ENCODE measurements at places on chromosomes 1 and 21.

DNA sequence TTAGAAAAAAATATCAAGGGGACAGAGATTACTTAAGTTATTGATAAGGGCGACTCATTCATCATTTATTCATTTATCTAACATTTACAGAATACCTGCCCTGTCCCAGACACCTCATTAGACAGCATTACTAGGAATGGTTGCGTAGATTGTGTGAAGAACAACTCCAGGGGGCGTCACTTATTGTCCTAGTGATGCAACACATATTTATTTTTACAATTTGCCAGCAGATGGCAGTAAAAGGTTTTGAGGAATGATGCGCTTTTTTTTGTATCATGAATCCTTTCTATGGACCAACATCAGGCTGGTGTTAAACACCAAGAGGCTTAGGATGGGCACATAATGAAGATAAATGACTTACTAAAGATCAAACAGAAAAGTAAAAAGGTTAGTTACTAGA lies 5.5 kb downstream of the NCAM2 start:
- no peak for DNase-seq

DNA sequence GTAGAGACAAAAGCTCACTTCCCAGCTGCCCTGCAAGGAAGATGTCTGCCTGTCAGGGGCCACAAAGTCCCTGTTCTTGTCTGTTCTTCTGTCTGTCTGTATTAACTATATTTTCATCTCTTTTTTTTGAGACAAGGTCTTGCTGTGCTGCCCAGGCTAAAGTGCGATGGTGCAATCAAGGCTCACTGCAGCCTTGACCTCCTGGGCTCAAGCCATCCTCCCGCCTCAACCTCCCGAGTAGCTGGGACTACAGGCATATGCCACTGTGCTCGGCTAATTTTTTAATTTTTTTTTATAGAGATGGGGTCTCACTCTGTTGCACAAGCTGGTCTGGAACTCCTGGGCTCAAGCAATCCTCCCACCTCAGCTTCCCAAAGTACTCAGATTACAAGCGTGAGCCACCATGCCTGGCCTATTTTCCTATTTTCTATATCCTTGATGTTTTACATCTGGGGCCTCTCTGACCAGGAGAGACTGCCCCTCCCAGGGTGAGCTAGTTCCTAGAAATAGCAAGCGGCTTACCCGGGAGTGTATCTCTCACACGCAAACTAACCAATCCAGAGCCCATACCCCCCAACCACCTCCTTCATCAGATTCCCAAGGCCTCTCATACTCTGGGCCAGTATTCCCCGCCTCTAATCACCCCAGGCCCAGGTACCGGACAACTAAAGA lies 5.4 kb upstream of the KLHDC7A start:
- DNase-seq = no peak

- no peak for DNase-seq
Measured at GRCh38 chr1:8077120-8077573, 51.0 kb upstream of the ERRFI1 start.

- no peak for DNase-seq
Measured at GRCh38 chr21:25564349-25564948, 42.8 kb downstream of the MRPL39 start.

- DNase-seq = no peak
Measured at GRCh38 chr1:44849575-44850132, 6.6 kb upstream of the PTCH2 start.

DNA sequence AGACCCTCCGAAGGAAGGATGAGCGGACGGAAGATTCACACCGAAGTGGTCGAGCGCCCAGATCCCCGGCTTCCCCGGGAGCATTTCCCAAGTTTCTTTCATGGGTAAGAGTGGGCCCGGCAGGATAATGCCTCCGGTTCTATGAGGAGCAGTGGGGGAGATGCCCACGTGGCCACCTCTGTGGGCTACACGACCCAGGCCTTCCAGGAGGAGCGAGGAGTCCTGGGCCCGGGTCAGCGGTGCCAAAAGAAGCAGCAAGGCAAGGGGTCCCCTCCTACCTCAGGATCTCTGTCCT lies 7.9 kb upstream of the NBPF11 start:
- no peak for DNase-seq

GRCh38 chr1:89951766-89952604 lies 42.9 kb upstream of the ZNF326 start:
- DNase-seq = no peak

- no peak for DNase-seq
Measured at GRCh38 chr1:119448127-119448511, 33.2 kb downstream of the HSD3B2 start.

- no peak for DNase-seq
Measured at GRCh38 chr1:40049725-40050124, 9.2 kb downstream of the CAP1 start.

- DNase-seq = no peak
Measured at GRCh38 chr1:236058141-236058934, 6.6 kb downstream of the NID1 start.

DNA sequence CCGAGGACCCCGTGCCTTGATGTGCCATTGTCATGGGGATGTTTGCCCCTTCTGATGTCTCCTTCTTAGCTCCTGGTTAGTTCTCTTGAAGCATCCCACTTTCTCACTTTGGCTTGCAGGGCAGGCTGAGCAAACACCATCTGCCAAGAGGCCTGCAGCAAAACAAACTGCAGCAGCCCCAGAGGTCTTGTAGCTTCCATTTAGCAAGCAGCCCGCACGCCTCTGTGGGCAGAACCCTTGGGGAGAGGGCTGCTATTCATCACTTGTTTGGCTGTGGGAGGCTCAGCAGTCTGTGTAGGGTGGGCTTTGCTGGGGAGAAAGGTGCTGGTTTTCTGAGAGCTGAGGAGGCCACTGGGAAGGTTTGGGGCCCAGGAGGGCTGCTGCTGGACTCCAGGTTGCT lies 56.7 kb downstream of the KCNC4 start:
- no peak for DNase-seq

DNA sequence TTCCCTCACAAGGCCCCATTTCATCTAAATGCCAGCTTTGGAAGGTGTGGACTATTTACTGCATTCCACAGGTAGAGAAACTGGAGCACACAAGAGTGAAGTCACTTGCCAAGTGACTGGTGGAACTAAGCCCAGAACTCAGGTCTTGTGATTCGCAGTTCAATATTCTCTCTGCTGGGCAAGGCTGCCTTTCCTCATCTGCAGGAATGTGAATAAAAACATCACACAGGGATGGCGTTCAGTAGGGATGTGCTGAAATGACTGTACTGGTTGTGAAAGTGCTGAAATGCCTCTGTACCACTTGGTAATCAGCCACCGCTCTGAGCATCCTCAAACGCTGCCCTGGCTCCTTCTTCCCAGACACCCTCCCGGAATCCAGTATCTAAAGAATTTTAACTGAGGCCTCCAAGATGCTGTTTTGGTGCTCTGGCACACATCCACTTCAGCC lies 145.6 kb downstream of the HIVEP3 start:
- no peak for DNase-seq

GRCh38 chr1:60235275-60235674 lies 161.7 kb upstream of the C1orf87 start:
- DNase-seq = no peak

GRCh38 chr1:41286992-41287391 lies 44.9 kb upstream of the SCMH1 start:
- no peak for DNase-seq

- peak; percentile 20 for DNase-seq
Measured at GRCh38 chr1:22930240-22930912, 42.3 kb downstream of the LACTBL1 start.

GRCh38 chr1:244599937-244600350 lies 53.0 kb upstream of the DESI2 start:
- DNase-seq = peak; percentile 34

DNA sequence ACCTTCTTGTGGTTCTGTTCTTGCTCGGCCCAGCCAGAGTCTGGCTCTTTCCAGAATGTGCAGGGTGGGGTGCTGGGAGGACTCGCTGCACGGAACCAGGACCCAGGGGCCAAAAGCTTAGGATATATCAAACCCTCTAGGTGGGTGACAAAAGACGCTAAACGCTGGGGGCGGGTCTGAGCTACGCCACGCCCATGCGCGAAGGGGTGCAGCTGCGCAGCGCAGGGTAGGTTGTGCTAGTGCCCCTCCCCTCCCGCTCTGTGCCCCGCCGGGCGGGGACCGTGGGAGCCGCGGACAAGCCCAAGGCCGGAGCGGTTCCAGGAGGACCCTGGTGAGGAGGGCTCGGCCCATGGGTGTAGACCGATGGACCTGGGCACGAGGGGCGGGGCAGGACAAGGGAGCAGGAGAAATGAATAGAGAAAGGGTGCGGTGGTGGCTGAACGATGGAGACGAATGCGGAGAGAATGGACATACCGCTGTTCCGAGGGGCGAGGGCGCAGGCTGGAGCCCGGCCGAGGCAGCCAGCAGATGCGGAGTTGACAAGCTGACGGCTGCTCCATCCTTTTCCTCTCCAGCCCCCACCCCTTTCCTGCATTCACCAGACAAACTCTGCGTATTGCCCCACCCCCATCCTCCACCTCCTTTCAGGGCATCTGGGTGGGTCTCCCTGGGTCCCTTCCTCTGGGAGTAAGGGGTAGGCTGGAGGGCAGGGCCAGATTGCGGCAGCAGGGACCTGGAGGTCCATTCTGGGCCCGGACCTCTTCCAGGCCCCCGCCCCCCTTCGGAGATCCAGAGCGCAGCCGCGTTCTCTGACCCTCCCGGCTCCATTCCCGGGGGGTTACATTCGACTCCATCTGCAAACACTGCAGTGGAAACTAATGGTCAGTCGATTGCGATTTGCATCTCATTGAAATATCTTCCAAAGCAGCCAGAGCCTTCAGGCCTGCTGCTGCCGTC lies at the start of gene RUSC1:
TSS of gene RUSC1 (plus strand) at position 234 of the 957 bp plus-strand sequence. CDS start 880 bp downstream, outside the sequence.
- DNase-seq = peak; percentile 58

DNA sequence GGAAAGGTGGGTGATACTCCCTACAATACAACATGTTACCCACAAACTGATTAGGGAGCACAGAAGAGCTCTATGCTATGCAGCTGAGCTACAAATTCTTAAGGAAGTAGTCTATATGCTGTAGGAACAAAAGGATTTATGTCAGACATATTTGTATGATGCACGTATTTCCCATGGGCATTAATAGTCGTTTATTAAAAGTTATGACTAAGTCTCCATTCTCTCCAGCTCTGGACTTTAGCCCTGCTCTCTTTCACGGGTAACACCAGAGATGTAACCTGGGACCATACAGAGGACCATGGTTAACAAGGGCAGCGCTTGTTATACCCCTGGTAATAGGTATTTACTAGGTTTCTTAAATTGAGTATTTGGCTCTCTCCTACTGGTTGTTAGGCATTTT lies 168.2 kb upstream of the C1orf105 start:
- no peak for DNase-seq

DNA sequence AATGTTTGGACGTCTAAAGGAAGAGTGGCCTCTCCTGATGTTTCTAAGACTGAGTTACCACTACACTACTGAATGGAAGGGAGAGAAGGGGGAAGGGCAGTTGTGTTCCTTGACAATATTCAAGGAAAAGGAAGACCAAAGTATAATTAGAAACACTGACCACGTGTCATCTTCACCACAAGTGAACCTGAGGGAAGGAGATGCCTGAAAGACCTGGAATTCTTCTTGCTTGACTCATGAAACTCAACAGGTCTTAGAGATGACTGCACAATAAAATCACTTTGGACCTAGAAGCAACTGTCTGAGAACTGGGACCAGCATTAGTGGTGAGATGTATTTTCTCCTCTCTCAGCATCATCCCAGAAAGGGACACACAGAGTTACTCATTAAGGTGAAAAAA lies 56.7 kb downstream of the PTPN14 start:
- no peak for DNase-seq

DNA sequence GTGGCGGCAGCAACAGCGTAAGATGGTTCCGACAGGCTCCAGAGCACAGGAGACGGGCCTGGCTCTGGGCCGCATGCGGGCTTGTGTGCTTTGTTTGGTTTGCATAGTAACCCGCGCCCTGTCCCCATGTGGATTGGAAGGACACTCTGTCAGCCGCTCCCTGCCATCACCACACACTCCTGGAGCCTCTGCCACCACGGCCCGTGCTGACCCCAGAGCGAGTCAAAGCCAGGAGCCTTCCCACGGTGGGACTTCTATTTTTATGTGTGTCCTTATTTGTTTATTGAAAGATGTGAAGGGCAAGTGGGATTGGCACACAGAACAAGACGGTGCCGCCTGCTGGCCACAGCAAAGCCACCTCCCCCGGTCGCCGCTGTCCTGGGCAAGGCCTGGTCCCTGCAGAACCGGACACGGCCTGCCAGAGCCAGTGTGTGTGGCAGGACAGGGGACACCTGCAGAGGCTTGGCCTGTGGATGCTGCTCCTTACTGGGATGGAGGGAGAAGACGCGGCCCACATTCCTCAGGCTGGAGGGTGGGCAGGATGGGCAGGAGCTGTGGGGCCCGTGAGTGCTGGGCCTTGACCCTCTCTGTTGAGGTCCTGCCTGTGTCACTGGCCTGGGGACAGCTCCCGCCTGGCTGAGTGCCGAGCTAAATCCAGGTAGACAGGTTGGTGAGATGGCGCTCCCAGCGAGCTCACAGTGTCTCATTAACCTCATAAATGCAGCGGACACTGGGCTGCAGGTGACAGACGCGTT lies 64.4 kb downstream of the AGPAT3 start:
- DNase-seq = no peak

GRCh38 chr1:18998016-18998724 lies 41.7 kb upstream of the IFFO2 start:
- DNase-seq = no peak

GRCh38 chr1:150575072-150575489 lies 4.3 kb downstream of the MCL1 start:
- no peak for DNase-seq

- no peak for DNase-seq
Measured at GRCh38 chr1:116246174-116246573, 126.9 kb upstream of the ATP1A1 start.

GRCh38 chr1:155455588-155456195 lies 106.9 kb downstream of the ASH1L start:
- no peak for DNase-seq

- DNase-seq = no peak
Measured at GRCh38 chr1:1041873-1042272, 22.0 kb downstream of the AGRN start.

DNA sequence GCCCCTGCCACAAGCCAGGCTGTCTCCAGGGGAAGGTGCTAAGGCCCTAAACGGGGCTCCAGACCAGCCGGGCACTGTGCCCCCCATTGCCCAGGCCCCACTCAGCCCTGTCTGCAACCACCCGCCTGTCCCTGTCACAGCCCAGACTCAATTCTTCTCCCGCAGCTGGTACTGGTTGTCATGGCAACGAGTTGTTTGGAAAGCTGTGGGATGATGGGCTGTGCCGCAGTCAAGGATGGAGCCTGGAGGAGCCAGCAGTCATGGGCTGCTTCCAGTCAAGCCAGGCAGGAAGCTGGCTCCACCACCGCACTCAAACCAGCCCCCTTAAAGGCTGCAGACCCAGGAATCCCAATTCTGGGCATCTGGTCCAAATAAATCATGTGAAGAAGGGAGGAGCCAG lies 4.2 kb downstream of the SPOCD1 start:
- no peak for DNase-seq

- no peak for DNase-seq
Measured at GRCh38 chr1:99768524-99769245, 2.2 kb upstream of the FRRS1 start.

GRCh38 chr1:8423269-8423691 lies 105.4 kb downstream of the SLC45A1 start:
- DNase-seq = no peak

- DNase-seq = no peak
Measured at GRCh38 chr1:114314098-114314497, 160.4 kb upstream of the SYT6 start.
